HT1080 (cell line): ENCODE measurements at places on chromosomes 1 and 21. TPM values are rescaled to one million over a fixed set of nuclear protein-coding genes. Genes with fewer than 3 reads are reported as not detected.
A peak's percentile ranks its signal among the peaks of the same experiment; 100 is the strongest.

GRCh38 chr1:109263597-109264378 lies 14.4 kb downstream of the CELSR2 start:
- DNase-seq, result peak; percentile 83

- no peak for DNase-seq
These were observed 28.4 kb downstream of the CACHD1 start for GRCh38 chr1:64498325-64498724.

DNA sequence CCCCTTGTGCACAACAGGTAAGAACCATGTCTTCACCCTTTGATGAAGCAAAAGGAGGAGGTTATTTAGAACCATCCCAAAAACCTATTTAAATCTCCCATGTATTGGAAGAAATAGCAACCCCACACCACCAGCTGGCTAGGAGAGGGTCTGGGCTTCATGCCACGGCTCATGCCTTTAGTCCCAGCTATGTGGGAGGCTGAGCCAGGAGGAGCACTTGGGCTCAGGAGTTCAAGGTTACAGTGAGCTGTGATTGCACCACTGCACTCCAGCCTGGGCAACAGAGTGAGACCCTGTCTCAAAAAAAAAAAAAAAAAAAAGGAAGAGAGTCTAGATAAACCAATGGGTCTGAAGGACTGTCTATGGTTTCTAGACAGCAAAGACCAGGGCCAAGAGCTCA lies 197.9 kb upstream of the COA6 start:
- no peak for DNase-seq

GRCh38 chr1:164093543-164093942 lies 465.4 kb upstream of the PBX1 start:
- no peak for DNase-seq

DNA sequence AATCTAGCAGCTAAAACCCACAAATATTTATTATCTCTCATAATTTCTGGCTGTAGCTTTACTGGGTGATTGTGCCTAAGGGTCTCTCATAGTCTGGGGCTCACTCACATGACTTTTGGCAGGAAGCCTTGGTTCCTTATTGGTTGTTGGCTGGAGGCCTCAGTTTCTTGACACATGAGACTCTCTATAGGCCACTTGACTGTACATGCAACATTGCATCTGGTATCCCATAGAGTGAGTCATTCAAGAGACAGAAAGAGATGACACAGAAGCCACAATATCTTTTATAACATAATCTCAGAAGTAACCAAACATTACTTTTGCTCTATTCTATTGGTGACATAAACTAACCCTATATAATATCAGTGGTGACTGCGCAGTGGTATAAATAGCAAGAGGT lies 128.5 kb upstream of the HNRNPU start:
- DNase-seq, result no peak

DNA sequence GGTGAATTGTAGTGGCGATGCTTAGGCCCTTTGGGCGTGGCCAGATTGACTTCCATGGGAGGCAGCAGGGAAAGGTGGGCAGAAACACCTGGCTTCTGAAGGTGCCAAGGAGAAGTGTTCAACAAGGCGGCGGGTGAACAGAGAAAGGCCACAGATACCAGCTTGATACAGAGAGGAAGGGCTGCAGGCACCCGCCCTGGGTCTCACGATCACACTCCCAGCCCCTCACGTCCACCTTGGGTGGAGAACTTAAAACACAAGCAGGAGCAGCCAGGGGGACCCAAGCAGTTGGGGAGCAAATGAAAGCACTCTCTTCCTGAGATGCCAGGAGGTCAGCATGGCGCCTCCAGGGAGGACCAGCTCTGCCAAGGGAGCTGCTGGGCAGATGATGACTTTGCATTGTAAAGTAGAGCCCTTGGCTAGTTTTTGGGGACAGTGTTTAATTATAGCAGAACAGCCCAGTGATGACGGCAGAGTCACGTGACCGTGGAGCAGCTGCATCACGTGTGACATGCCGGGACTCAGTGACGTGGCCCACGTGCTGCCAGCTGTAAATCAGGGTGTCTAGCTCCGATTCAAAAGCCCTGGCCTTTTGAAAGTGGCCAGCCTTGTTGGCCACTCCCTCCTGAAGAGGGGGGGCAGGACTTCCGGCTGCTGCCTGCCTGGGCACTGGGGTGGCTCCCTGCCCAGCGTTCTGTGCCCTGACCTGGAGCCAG lies 19.0 kb downstream of the SLC37A1 start:
- DNase-seq, result no peak

GRCh38 chr1:203937678-203938330 lies 76.4 kb downstream of the SNRPE start:
- DNase-seq, result no peak

DNA sequence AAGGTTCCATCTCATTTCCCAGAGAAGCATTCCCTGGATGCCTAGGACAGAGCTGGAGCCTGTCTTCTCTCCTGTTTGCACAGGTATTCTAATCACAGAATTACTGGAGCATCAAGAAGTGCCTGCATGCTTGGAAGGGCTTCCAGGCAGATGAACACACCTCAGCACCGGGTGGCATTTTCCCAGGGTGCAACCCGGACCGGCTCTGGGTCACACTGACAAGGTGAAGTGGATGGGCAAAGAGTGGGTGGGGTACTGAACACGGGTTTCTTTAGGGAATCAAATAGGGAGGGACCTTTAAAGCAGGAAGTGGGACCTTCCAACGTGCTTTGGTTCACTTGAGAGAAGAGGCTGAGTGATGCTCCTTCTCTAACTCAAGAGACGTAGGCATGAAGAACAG lies 7.1 kb upstream of the PEF1 start:
- DNase-seq, result no peak

GRCh38 chr21:36059823-36060158 lies 535 bp downstream of the SETD4 start:
- no peak for DNase-seq

DNA sequence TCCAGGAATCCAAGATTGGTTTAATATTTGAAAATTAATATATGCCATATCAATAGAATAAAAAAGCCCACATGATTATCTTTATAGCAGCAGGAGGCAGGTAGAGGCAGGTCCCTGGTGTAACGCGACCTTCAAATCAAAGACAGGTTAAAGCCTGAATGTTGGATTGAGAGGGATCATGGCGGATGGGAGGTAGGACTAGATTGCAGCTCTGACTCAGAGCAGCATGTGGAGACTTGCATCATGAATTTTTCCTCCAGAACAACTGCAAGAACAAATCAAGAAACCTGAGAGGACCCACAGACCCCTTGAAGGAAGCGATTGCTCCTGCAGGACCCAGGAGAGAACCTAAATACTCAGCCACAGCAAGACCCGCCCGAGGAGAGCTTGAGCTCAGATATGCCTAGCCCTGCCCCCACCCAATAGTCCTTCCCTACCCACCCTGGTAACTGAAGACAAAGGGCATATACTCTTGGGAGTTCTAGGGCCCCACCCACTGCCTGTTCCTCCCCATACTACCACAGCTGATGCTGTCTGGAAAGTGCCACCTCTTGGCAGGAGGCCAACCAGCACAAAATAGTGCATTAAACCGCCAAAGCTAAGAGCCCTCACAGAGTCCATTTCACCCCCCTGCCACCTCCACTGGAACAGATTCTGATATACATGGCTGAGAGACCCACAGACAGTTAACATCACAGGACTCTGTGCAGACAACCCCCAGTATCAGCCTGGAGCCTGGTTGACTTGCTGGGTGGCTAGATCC lies 19.5 kb downstream of the S100B start:
- DNase-seq, result no peak

DNA sequence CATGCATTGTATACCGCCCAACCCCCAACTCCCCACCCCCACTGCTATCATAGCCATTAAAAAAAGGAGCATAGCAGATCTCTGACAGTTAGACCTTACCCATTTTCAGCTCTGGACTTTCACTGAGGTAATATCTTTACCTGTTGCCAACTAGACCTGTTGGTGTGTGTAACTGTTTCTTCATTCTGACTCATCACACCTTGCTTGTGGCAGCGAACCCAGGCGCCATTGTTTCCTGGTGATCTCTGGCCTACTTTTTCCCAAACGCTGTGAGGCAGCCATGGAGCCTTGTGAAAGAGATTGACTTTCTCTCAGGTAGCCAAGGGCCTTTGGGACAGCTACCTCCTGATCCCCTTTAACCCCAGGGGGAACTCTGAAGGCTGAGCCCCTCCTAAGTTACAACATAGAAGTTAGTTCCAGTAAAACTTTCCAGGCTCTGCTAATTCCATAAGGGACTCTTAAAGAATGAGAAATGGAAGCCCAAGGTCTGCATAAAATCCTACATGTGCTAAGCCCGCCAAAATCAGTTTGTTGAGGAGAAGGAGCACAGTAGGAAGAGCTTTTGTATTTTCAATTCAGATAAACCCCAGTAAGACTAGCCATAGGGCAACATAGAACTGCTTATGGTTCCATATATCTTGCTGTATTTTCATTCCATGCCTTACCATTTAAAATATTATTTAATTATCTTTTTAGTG lies 196.1 kb upstream of the CAMK1G start:
- DNase-seq, result no peak

DNA sequence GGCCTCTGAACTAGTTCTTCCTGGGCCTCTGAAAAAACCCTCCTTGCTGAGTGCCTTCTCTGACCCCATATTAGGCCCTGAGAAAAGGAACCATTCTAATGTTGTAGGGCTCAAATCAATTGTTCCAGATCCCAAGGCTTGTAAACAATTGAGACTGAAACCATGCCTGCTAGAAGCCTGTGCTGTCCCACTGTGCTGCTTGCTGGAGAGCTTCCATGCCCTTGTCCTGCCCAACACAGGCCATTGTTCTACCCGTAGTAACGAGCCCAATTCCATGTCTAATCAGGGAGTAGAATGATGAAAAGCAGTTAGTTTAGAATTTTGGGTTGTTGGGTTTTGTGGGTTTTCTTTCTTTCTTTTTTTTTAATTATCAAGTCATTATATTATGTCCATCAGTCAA lies 47.4 kb downstream of the ZNF281 start:
- no peak for DNase-seq

- peak; percentile 24 for DNase-seq
These were observed 21.7 kb upstream of the RGS16 start for GRCh38 chr1:182625719-182626504.

DNA sequence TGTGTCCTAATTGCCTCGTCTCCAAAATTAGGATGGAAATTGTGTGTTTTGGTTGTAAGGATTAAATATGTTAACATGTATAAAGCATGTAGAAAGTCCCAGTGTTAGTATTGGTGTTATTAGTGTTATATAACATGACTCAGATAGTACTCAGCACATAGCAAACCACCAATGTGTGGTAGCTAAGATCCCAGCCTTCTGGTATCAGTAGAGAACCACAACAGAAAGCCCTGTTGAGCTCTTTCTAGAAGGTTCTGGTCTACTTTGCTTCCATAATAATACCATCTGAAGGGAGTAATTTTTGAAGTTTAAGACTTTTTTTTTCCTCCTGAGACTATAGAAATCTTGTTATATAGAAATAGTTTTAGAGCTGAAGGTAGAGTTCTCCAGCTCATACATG lies 259.3 kb upstream of the SGIP1 start:
- DNase-seq, result peak; percentile 61

DNA sequence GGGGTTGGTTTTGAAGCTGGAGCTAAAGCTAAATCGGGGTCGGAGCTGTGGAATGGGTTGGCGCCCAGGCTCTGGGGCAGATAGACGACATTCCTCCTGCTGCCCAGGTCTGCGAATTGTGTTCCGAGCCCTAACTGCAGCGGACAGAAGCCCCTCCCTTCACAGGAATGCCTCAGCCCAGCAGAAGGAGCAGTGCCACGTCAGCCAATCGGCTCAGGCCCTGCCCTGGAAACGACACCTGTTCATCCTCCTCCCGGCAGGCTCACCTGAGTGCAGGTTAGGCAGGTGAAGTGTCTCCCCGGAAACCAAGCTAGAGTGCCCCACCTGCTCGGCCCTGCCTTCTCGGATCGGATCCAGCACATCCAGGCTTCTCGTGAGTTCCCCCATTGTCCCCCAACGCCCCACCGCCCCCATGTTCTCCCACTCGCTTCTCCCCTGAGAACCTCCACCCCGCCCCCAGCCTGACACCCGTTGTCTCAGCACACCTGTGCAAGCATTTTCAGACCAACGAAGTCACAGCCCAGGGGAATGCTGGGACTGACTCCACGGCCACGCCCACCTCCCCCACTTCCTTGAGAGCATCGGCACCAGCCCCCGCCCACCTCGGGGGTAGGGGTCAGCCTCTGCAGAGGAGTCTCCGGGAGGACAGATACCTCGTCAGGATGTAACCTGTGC lies 775 bp downstream of the TMEM125 start:
- no peak for DNase-seq

DNA sequence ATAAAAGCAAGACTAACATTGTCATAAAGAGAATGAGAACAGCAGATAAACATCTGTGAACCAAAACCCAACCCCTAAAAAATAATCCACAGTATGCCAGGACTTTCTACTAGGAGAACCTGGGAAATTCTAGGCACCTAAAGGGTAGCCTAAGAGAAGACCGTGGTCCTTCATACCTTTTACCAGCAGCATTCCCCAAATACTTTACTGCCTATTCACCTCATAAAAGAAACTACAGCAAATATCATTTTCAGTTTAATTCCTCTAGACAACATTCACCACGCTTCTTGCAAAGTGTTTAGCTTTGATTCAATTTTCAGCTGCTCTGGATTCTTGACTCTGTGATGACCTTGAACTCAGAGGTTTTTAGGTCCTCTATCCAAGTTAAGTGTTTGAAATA lies 1180.7 kb upstream of the B3GALT2 start:
- no peak for DNase-seq

DNA sequence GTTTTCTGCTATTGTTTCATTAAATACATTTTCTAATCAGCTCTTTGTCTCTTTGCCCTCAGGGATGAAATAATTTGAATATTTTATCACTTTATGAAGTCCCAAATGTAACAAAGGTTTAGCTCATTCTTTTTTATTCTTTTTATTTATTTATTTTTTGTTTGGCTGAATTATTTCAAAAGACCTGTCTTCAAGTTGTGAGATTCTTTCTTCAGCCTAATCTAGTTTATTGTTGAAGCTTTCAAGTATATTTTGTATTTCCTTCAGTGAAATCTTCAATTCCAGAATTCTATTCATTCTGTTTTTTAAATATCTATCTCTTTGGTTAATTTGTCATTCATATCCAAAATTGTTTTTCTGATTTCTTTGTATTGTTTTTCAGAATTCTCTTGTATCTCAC lies 10.8 kb downstream of the LY9 start:
- no peak for DNase-seq

GRCh38 chr1:236516929-236517704 lies 6.7 kb upstream of the LGALS8 start:
- peak; percentile 23 for DNase-seq

The WDR77 gene
- total RNA-seq, result 114 and 129 TPM in 2 replicates

The ZNF683 gene
- not detected in 2 replicates for total RNA-seq

The ADAMTS5 gene
- not detected in 2 replicates for total RNA-seq

The NLRP3 gene
- total RNA-seq, result 10.3 TPM in 2 replicates

The LCE2C gene
- not detected in 2 replicates for total RNA-seq

The KIF2C gene
- 69.9 and 75.6 TPM in 2 replicates for total RNA-seq

The MNDA gene
- not detected in 2 replicates for total RNA-seq

The TCEANC2 gene
- 5.5 and 6.1 TPM in 2 replicates for total RNA-seq

The ST6GALNAC5 gene
- 6.7 and 8.9 TPM in 2 replicates for total RNA-seq

The FAM177B gene
- not detected in 2 replicates for total RNA-seq
